ENCODE measurements at places on chromosomes 2 and 18.

DNA sequence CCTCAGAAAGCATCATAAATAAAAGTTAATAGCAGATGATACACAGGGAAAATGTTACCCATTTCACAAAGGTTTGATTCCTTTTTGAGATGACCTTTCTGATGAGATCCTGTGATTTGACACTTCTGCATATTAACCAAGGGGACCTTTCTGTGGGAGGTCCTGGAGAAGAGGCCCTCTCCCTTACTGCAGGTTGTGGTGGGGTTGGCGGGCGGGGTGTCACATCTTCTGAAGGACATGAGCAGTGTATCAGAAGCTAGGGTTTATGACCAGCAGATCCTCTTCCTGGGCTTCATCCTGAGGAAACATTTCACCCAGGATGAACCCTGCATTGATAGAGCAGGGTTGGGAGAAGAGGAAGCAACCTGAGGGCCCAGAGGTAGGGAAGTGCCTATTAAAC is 37.2 kb upstream of the SCLY start:
- DNase-seq = no peak

- no peak for DNase-seq
Observed at GRCh38 chr18:54878159-54878622, 49.9 kb downstream of the RAB27B start.

GRCh38 chr2:27240406-27240805 is 22.4 kb downstream of the SLC30A3 start:
- DNase-seq = no peak

DNA sequence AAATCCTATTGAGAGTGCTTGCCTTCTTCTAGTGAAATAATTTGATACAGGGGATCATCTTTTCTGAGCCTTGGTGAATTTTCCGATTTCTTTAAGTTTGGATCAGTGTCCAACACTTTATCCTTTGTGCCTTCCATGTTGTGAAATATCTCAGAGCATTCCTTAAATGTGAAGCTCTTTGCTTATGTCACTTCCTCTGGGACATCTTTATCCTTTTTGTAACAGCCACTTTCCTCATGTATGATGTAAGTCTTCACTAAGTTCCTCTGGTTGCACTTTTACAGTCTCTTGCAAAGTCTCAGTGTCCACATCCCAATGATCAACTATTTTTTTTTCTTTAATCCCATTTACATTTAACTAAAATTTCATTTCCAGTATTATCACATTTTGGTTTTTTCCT is 254.2 kb downstream of the EN1 start:
- DNase-seq = no peak

DNA sequence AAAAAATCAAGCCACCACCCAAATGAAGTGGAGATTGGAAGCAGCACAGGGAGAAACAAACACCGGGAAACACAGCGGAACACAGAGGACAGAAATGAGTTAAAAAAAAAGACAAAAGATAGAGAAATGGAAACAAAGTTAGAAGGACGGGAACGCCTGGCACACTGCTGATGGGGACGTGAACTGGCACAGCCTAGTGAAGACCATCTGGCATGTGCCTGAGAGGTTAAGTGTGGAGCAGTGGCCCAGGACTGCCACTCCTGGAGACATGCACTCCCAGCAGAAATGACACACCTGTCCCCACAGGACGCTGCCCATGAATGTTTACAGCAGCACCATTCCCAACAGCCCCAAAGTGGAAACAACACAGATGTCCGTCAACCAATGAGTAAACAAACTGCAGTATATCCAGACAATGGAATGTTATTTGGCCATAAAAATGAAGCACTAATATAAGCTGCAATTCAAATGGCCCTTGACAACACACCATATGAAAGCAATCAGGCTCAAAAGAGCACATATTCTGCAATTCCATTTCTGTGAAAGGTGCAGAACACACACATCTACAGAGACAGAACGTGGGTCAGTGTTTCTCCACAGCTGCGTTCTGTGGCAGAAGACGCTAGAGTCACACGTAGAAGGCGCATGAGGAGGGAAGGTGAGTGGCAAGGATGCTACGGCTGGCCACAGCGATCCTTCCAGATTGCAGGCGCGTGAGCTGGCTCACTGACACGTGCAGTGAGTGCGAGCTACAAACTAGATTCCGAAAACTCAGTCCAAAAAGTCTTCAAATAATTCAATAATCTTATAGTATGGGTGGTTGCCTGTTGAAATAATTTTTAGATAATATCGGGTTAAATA is 24.6 kb downstream of the THAP4 start:
- DNase-seq = peak; percentile 38

Data from GM04504 (cell line).